Bronchial epithelial cell (primary cell): ENCODE measurements at places on chromosomes 11 and 22.
A peak's percentile ranks its signal among the peaks of the same experiment; 100 is the strongest.

DNA sequence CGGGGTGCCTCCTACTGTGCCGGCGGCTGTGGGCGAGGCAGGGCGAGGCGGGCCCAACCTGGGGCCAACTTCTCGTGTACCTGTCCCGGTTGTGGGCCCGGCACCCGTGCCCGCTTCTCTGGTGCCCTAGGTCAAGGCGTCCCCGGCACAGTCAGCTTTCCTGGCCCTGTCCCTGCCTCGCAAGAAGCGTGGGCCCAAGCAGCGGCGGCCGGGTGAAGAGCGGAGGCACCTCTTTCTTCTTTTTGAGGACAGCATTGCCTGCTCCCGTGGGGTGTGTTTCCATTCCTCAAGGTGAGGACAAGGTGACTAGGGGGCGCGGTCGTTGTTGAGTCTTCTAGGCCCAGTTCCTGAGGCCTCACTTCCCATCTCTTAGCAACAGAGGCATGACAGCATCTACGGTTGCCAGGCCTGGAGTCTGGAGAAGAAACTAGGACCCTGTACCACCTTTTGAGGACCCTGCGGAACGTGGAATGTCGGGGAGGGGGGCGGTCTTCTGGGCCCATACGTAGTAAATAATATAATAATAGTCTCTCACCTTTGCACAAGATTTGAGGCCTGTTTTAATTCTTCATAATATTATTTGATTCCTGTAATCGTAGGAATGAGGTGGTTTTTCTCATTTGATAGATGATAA lies 418 bp downstream of the ACO2 start:
- no peak for DNase-seq

GRCh38 chr11:128603003-128603696 lies 15.8 kb upstream of the ETS1 start:
- DNase-seq, result no peak

DNA sequence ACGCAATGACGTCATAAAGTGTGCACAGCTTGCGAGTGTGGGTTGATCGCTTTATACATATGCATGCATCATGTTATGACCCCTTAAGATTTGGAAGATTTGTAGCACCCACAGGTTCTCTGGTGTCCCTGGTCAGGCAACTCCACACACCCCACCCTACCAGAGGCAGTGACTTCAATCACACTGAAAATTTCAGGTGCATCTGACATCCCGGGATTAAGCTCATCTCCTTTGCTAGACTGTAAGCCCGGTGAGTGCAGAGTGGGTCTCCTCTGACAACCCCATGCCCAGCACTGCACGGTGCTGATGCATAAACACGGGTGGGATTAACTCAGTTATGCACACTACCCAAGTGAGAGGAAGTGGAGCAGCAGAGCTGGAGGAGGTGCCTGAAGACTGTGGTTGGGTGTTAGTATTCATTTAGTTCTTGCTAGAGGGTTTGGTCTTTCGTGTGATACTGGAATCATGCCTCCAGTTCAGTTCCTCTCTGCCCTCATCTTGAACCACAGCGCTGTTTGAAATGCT lies 6.5 kb downstream of the ARSA start:
- peak; percentile 21 for DNase-seq

- peak; percentile 91 for DNase-seq
Observed at GRCh38 chr22:37330200-37331033, 48.1 kb downstream of the CYTH4 start.
